LNCaP clone FGC (cell line): ENCODE measurements at places on chromosomes 4 and X.

DNA sequence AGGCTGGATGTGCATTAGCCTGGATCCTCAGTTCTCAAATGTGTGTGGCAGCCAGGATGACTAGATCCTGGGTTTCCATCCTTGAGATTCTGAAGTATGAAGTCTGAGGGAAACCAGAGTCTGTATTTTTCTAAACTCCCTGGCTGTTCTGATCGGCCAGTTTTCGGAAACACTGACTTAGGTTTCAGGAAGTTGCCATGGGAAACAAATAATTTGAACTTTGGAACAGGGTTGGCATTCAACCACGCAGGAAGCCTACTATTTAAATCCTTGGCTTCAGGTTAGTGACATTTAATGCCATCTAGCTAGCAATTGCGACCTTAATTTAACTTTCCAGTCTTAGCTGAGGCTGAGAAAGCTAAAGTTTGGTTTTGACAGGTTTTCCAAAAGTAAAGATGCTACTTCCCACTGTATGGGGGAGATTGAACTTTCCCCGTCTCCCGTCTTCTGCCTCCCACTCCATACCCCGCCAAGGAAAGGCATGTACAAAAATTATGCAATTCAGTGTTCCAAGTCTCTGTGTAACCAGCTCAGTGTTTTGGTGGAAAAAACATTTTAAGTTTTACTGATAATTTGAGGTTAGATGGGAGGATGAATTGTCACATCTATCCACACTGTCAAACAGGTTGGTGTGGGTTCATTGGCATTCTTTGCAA lies 67.6 kb downstream of the PDGFRA start:
- no peak for DNase-seq

DNA sequence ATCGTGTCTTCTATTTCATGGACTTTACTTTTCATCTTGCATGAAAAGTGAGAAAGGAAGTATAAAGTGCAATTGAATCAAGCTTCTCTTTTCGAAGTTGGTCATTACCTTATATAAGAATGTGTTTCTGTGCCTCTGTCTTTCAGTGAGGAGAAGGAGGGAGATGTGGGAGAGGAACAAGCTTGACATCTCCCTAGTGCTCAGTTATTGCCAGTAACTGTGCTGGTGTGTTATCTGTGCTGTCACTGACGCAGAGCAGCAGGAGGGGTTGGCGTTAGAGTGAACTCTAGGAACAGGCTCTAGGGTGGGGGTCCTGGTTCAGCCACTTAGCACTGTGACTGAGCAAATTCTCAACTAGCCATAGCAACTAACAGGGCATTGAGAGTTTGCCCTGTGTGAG lies 34.0 kb upstream of the TBC1D9 start:
- DNase-seq = no peak

GRCh38 chr4:15894393-15894792 lies 44.1 kb downstream of the FGFBP1 start:
- no peak for DNase-seq

DNA sequence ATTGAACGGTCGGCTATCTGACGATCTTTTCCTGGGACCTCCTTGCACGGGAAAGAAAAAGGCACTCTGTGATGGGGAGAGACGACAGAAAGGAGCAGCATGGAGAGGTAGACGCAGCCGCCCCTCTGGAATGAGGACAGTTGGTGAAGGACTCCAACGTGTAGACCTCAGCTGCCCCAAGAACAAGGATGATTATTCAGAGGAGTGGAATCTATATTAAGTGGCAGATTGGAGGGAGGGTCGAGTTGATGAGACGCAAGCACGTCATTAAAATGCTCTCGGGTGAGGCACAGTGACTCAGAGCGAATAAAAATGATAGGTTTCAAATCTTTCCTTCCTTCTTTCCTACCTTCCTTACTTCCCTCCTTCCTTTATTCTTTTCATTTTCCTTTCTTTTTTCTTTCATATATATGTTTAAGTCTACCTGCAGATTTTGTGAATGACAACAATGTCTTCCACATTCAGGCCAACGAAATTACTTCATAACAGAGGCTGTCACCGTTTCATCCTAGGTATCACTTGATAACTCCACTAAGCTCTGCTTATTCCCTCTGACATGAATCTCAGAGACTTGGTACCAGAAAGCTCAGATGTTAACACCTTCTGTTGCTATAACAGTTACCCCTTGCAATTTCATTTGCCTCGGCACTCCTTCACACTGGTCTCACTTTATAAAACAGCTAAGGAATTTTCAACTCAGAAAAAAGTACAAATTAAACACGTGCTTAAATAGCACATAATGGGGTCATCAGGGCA lies 110.0 kb upstream of the PPARGC1A start:
- DNase-seq = no peak

GRCh38 chr4:13054420-13054970 lies 429.6 kb downstream of the RAB28 start:
- no peak for DNase-seq

DNA sequence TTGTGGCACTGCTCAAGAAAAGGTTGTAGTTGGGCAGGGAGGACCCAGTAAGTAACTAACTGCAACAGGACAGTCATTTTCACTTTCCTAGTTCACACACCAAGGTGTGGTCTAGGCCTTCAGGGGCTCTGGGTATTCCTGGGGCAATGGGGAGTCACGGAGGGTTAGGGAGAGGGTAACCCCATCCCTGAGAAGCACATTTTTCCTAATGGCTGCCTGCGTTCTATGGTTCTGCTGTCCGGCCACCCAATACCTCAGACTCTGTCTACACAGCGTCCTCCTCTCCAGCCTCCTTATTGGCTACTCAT lies 937 bp upstream of the PPP1R3F start:
- DNase-seq = no peak

GRCh38 chrX:54994668-54995351 lies 822 bp upstream of the PFKFB1 start:
- no peak for DNase-seq

- DNase-seq = no peak
Observed at GRCh38 chrX:63128509-63128908, 222.6 kb downstream of the SPIN4 start.

DNA sequence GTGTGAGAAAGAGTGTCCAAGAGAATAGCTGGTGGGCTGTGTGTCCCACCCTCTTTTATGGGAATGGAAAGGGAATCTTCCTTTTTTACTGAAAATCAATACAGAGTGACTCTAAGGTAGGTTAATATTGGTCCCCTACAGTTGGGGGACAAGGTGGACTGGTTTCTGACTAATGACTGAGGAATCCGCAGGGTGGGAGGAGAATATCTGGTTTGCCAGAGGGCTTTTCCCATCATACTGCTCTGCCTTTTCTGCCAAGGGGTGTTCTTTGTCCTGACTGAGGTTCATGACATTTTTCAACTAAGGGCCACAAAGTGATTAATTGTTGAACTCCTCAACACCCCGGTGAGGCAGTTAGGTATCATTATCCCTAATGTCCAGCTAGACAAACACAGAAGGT lies 261.6 kb downstream of the SPATA18 start:
- no peak for DNase-seq

DNA sequence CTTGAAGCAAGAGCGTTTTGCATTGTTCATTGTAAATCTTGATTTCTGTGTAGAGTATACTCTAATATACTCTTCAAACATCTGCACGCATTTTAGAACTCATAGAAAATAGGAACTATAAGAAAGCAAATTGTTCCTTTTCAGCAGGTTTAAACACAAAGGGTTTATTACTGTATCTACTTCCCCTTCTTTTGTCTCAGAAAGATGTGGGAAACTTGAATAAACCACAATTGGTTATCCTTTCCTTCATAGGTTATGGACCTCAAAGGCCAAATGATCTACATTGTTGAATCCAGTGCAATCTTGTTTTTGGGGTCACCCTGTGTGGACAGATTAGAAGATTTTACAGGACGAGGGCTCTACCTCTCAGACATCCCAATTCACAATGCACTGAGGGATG lies 46.0 kb upstream of the GUCY1B1 start:
- DNase-seq = no peak

DNA sequence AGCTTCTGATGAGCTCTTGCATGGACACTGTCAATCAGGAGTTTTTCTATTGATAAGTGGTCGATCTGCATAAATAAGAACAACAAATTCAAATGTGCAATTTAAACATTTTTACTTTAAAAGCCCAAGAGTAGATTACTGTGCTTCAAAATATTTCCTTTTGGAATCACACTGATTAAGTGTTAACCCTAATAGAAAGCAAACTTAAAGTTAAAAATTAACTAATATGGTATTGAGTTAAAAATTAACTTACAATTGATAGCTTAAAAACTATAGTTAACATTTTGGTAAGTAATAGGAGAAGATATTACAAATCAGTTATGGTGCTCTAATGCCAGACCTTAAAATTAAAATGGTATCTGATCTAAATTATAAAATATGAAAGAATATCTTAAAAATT lies 25.9 kb downstream of the MED14 start:
- DNase-seq = no peak

DNA sequence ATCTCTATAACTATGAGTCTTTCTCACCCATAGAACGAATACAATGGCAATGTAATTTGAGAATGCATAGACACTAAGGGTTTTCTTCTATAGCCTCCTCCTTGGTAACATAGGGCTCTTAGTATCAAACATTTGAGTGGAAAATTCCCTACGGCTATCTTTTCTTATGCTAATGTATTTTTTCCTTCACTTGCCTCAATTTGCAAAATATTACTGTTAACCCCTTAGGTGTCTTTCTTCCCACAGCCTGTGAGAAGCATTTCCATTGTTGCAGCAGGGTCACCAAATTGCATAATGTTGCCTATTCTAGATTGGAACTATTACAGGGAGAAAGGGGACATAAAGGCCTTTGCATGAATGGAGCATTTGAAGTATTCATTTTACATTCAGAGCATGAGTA lies 140.5 kb upstream of the RAPGEF2 start:
- no peak for DNase-seq

DNA sequence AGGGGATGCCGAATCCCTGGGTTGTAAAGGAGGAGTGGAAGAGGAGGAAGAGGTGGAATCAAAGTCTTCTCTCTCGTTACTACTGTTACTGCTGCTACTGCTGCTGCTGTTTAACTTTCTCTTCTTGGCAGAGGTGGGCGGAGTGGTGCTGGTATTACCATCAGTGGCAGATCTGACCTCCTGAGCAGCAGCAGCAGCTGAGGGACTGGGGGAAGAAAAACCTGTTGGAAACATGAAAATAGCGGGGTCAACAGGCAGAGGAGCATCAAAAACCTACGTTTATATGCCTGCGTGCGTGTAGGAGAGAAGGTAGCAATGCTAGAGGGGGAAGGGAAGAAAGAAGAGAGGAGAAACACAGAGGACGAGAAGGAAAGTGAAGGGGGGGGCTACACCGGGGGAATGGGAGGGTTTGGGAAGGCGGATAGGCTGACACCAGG lies 339 bp downstream of the CUL4B start:
- no peak for DNase-seq

- DNase-seq = no peak
Observed at GRCh38 chrX:11427453-11428071, 134.3 kb downstream of the AMELX start.

DNA sequence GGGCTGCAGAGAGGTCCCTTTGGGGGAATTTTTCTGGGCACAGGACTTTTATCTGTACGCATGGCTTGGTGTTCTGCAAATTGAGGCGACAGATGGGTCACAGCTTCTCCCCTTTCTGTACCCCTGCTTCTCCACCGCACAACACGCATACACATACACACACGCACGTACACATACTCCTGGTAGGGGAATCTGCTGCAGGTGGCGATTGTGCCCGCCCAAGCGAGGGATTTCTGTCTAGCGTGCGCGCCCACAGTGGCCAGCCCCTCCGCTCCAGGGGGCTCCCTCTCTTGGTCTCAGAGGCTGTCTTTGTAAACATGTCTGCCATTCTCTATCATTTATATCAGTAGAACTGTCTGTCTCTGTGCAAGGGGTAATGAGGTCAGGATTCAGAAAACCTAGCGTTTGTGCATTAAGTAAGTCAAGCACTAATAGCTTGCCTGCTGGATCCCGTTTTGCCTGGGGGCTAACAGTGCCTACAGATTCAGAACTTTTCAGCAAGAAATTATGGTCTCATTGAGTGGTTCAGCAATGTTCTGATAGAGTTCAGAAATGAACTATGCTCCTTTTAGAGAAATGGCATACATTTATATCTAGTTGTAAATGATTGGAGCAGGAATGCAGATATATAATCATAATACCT lies 2.2 kb downstream of the GRID2 start:
- DNase-seq = no peak

- no peak for DNase-seq
Observed at GRCh38 chr4:22430626-22431025, 85.2 kb downstream of the ADGRA3 start.

- no peak for DNase-seq
Observed at GRCh38 chr4:10462876-10463275, 5.7 kb upstream of the ZNF518B start.

GRCh38 chrX:110006821-110007375 lies 4.0 kb downstream of the TMEM164 start:
- DNase-seq = no peak

GRCh38 chr4:93730251-93730650 lies 98.3 kb upstream of the ATOH1 start:
- no peak for DNase-seq

GRCh38 chr4:165631208-165631894 lies 241.7 kb upstream of the TLL1 start:
- no peak for DNase-seq

DNA sequence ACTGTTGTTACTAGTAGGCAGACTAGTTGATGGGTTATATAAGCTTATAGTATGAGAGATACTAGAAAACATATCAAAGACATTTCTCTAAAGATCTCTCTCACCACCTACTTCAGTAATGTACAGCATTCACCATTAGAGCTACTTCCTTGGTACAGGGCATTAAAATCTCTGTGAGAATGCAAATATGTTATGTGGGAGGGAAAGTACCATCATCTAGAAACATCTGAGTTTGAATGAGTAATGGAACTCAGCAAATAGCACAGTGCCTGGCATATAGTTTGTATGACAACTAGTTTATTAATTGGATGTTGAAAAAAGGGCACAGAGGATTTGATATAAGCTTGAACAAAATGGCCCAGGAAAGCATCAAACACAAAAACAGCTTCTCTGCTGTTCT lies 211.1 kb downstream of the GLUD2 start:
- DNase-seq = no peak

- no peak for DNase-seq
Observed at GRCh38 chrX:9525511-9526248, 60.8 kb downstream of the TBL1X start.

DNA sequence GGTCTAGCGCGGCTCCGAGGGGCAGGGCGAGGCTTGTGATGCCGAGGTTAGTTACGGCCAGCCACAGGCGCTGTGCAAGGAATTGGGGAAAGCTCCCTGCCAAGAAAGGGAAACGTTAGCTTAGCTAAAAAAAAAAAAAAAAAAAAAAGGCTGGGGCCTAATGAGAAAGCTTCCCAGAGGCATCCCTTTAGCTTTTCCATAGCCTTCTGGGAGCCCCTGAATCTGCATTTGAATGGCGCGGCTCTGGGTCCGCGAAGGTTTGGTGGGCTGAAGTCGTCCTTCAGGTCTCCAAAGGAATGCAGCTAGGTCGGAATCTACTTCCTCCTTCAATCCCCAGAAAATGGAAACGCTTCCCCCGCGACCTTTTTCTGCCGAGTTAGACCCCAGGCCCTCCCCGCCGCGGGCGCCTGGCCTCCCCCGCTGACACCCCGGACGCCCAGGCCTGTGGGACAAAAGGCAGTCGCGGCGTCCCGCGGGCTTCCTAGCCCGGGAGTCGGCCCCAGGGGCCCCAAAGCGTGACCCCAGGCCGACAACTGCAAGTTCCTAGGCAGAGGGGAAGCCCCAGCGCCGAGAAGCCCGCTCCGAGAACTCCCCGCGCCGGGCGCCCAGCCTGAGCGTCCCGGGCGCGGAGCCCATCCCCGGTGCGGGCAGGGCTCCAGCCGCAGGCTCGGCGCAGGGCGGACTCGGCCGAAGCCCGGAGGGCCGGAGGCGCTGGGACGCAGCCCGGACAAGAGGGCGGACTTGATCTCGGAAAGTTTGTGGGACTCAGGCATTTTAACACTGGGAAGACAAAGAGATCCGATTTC lies 605 bp upstream of the FAT1 start:
- DNase-seq = no peak

- no peak for DNase-seq
Observed at GRCh38 chr4:158347556-158347955, 137.3 kb downstream of the TMEM144 start.
